HCT116 (cell line): ENCODE measurements at places on chromosomes 6 and 20.

GRCh38 chr20:36435592-36436541 is 105.5 kb upstream of the MYL9 start:
- DNase-seq, result peak; percentile 90

DNA sequence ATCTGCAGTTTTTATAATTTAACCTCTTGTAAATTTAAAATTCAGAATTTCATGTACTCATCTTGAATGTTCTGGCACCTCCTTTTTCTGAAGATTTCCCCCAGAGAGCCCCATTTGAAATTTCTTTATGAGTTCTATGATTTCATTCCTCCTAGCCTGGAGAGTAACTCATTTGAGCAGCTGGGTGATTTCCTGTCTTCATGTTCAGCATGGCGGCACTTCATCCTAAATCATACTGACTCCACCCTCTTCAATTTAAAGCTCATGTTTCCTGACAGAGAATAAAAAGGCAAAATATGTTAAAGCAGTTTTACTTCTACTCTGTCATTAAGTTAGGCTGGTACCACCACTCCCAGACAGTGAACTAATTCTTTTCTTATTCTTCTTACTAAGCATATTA is 250.9 kb upstream of the POU3F2 start:
- no peak for DNase-seq

DNA sequence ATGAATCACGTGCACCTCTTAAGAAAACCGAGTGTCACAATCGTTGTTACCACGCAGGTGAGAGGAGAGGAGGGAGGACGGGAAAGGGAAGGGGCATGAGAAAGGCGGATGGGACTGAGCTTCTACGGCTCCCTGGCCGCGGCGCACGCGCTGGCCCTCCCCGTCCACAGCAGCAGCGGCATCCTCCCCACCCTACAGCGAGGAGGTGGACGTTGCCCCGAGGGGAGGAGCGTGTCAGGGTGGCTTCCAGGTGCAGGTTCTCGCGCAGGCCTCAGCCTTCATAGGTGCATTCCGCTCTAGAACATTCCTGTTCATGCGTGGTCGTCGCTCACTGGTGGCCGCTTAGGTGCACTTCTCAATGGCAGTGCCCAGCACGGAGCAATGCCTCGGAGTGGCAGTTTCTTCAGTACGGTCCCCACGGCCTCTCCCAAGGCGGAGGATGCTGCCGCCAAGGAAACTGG is 29.7 kb upstream of the AFDN start:
- no peak for DNase-seq

DNA sequence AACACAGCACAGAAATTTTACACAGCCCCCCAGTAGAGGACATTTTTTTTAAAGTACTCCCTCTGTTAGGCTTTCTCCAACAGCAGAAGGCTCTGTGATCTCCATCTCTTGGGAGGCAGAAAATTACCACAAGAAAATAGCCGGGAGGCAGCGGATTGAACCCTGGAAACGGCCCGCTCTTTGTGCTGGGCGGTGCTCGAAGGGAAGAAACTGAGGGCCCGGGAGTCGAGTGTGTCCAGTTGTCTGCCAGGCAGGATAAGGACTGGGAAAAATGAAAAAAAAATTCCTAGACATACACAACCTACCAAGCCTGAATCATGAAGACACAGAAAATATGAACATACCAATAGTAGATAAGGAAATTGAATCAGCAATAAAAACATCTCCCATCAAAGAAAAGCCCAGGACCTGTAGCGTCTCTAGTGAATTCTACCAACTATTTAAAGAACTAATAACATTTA is 31.5 kb downstream of the POM121L2 start:
- peak; percentile 35 for DNase-seq

DNA sequence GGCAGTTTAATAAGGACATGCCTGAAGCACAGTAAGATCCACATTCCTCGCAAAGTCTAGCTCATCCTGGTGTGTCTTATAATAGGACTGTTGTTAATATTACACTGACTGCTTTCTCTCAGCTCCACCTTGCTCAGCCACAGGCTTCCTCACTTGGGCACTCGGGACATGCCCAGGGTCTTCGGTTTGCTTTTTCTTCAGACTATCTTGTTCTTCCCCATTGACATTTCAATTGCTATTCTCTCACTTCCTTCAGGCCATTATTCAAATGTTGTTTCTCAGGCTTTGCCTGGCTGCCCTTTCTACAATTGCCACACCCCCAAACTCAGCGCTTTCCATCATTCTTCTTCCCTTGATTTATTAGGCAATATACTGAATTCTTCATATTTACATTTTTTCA is 274.8 kb upstream of the RGS17 start:
- no peak for DNase-seq

- no peak for DNase-seq
Measured at GRCh38 chr20:8187740-8188139, 55.7 kb downstream of the PLCB1 start.

- DNase-seq, result no peak
Measured at GRCh38 chr6:110181131-110182030, 1.2 kb downstream of the CDC40 start.

DNA sequence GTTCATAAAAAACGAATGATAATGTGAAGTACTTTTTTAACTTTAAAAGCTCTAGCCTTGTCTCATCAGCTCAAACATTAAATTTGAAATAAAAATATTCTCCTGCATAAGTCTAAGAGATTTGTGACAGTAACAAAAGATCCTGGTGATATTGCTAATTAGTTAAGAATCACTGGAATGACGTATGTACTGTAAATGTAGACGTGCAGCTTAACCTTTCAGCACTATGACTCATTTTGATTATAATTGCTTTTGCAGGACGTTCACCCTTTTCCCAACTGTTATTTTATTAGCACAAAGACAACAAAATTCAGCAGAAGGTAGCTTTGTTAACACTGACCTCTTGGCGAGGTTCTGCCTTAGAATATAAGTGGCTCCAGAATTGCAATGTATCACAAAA is 68.6 kb downstream of the TENT5A start:
- no peak for DNase-seq

DNA sequence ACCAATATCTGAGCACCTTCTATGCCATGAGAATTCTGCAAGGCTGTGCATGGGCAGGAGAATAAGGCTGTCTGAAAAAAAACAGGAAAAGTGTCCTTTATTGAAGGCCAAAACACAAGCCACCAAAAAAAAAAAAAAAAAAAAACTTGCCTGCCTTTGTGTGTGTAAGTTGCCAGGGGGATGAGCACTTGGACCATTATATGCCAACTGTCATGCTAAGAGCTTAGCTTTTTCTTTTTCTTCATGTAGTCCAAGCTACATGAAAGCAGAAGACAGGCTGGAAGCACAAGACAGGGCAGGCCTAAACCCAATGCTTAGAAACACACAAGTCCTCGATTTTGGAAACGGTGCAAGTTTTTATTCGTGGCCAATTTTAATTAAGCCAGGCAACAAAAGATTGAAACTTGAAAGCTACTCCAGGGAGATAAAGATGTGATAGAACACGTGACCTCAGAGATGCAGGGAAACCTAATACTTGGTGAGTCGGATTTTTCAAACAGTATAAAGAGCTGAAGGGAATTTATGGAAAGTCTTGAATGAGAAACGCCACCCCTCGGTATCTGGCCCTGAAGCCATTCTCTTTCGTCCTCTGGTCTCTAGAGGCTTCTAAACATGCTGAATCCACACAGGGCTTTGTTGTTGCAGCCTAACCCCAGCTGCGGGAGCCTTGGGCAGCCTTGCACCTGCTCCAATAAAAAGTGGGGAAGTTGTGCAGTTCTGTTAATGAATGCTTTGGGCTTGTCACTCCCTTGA is 8.6 kb downstream of the BMP7 start:
- DNase-seq, result no peak

GRCh38 chr20:59976156-59976782 is 18.0 kb downstream of the CDH26 start:
- DNase-seq, result no peak

- no peak for DNase-seq
Measured at GRCh38 chr6:157748839-157749571, 74.0 kb upstream of the SNX9 start.

- no peak for DNase-seq
Measured at GRCh38 chr6:117205876-117206275, 59.5 kb upstream of the VGLL2 start.

GRCh38 chr6:37763413-37763812 is 56.1 kb upstream of the ZFAND3 start:
- DNase-seq, result no peak
